ENCODE measurements at places on chromosomes 3 and 15.

- peak; percentile 75 for DNase-seq
These were observed 556 bp downstream of the CAMK2N2 start for GRCh38 chr3:184260724-184261269.

DNA sequence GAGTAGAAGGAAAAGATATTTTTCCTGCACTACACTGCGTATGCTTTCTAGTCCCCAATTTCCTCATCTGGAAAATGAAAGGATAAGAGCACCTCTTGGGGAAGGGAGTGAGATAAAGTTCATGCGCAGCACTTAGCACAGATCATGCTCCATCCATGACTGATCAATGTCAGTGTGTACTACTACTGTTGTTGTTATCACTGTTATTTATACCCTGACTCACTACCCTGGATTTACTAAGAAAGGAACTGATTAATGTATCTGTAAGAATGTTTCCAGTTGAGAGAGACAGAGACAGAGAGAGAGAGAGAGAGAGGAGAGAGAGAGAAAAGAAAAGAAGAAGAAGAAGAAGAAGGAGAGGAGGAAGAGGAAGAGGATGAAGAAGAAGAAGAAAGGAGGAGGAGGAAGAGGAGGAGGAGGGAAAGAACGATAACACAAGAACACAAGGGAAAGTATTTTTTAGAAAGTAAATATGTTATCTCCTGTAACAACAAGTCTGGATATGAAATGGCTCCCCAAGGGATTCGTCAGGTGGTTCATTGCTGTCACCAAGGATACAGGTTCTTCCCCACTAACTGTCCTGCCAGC is 212.2 kb upstream of the PROK2 start:
- DNase-seq, result no peak

- DNase-seq, result no peak
These were observed 9.2 kb upstream of the VIPR1 start for GRCh38 chr3:42493126-42493797.

DNA sequence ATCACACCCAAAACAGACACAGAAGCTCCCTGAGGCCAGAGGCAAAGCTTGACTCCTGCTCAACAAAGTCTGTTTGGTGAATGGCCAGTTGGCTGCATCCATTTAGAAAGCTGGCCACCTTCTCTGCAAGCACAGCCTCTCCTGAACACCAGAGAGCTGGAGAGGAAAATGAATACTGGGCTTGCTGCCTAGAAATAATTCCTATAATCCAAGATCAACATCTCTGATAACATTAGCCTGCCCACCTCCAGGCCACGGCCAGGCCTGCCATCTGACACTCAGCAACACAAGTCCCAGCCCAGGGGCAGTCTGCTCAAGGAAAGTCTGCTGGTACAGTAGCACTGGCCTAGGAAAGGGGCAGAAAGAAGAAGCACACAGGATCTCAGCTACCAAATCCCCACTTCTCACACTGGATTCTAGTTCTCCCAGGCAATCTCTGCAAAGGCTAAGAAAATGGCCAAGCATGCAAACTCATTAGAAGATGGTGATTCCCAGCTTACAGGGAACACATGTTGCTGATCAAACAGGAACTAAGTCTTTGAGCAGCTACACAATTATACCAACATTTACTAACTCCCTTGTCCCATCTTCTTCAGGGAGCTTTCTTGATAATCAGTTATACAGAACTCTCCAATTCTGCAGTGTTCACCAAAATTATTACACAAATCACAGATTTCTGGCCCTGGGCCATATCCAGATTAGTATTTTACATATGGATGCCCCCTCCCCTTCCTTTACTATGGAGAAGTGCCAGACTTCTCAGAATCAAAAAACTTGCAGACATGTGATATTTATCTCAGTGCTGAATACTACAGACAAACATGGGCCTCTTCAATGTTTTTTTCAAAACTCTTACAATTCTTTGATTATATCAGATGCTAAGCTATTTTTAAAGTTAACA is 9.9 kb downstream of the TBC1D2B start:
- no peak for DNase-seq

DNA sequence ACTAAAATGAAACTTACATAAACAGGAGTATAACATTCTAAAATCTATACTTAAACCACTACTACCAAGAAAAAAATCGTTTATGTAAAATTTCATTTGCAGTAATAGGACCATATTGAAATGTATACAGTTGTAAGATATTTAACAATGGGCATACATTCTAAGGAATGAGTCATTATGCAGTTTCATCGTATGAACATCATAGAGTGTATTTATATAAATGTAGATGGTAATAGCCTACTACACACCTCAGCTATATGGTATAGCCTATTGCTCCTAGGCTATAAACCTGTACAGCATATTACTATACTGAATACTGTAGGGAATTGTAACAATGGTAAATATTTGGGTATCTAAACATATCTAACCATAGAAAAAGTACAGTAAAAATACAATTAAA is 79.5 kb downstream of the DPH6 start:
- DNase-seq, result no peak

DNA sequence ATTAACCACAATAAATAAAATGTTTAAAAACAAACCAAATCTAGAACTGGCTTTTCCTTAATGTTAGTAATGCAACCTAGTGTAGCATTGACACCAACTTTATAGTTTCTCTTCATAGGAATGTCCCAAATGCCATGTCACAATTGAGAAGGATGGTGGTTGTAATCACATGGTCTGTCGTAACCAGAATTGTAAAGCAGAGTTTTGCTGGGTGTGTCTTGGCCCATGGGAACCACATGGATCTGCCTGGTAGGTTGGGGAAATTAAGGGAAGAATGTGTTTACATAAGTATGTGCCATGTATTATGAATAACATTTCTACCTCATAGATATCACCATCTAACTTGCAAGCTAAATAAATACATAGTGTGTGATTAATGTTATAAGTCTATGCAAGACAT is 84.4 kb upstream of the GOLGA6B start:
- no peak for DNase-seq

DNA sequence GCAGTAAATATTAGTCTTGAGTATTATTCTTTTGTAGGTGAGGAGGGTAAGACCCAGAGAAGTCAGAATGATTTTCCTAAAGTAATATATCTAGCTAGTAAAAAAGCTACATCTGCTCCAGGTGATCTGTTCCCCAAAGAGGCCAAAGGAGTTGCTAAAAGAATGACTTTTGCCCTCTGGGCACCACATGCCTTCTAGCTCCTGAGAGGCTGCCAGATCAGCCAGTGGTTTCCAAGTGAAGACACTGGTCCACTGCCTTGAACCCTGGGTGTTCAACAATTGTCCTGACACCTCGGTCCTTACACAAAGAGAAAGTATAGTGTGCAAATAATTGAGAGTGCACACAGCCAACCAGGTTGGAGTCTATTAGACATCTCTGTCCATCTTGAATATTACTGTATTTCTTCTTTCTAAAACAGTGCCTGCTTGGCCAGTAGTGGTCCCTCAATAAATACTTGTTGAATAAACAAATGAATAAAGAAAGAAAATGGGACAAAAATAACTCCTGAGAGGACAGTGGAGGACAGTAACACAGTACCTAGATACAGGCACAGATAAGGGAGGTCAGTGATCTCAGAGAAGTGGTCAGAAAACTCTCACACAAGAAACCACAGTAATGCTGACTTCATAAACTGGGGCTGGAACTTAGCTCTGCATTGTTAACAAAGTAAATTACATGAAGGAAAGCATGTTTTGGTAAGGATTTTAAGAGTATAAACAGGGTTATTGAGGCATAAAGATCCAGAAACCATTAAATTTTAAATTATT is 56.6 kb upstream of the CSTA start:
- no peak for DNase-seq

GRCh38 chr15:86489981-86490380 is 410.3 kb downstream of the AGBL1 start:
- DNase-seq, result no peak

DNA sequence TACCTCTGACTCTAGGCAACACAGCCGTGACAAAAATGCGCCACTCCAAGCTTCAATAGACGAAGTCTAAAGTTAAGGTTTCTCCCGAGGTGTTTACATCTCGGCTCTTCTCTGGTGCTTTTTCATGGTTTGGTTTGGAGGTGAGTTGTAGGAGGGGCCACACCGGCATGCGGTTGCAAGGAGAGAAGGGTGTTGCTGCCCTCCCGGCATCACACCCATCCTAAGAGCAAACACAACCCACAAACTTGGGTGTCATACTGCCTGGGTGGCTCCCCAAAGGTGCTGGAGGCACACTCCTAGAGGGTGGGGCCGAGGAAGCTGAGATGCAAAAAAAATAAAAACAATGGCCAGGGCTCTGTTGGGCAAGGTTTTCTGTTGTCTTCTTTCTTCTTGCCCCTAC is 225.2 kb upstream of the ICE2 start:
- DNase-seq, result no peak

- no peak for DNase-seq
These were observed 108.1 kb upstream of the GMNC start for GRCh38 chr3:190970560-190970959.

DNA sequence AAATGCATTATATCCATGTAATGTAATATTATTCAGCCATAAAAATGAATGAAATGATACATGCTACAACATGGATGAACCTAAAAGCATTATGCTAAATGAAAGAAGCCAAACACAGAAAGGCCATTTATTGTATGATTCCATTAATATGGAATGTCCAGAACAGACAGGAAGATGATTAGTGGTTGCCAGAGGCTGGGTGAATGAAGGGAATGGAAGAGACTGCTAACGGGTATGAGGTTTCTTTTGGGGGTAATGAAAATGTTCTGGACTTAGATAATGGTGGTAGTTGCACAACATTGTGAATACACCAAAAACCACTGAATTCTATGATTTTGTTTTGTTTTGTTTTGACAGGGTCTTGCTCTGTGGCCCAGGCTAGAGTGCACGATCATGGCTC is 61.6 kb upstream of the MAP4 start:
- no peak for DNase-seq
